ENCODE measurements at places on chromosomes 1 and 21.
A peak's percentile ranks its signal among the peaks of the same experiment; 100 is the strongest.

- no peak for DNase-seq
Observed at GRCh38 chr1:206685334-206685768, 646 bp downstream of the MAPKAPK2 start.

DNA sequence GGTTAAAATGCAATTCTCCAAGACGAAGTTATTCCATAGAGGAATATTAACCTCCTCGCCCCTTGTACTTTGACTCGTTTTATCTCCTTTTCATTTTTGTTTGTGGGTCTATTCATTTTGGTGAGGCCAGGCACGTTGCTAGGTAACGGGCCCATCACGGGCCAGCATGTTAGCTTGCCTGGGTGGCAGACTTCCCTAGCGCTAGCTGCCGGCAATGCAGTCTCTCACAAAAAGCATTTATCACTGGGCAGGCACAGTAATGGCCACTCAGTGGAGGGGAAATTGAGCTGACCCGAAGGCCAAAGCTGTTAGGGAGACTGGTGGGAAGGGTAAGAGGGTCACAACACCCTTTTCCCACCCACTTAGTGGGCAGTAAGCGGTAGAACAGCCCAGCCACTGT, 234.4 kb upstream of the FOXD3 start:
- no peak for DNase-seq

DNA sequence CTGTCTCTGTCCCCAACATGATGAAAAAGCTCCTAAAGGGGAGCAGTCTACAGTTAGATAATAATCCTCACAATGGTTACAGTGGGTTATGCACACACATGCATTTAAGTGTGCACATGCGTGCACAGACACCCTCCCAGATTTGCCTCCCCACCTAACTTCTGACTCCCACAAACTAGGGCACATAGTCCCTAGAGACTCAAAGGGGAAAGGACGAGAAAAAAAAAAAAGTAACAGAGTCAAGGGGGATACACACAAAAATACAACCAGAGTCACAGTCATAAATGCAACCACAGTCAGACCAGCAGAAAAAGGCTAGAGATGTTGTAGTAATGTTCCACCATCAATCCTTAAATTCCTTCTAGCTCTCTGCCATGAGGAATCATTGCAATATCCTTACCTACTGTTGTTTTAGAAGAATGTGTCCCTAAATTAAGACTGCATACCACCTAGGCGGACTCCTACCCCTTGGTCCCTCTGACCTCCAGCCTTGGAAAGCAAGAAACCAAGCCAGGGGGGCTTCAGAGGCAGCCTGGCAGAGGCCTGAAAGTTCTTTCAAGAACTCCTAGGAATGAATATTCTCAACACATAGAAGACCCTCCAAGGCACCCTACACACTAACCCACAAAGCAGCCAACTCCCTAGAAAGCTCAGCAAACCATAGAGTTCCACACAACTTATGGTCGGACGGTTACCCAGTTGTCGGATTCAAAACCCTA, 1.3 kb downstream of the CRTC2 start:
- no peak for DNase-seq

- no peak for DNase-seq
Observed at GRCh38 chr1:183757061-183757460, 47.9 kb upstream of the RGL1 start.

GRCh38 chr1:74012583-74012982, 185.4 kb downstream of the LRRIQ3 start:
- DNase-seq, result no peak

DNA sequence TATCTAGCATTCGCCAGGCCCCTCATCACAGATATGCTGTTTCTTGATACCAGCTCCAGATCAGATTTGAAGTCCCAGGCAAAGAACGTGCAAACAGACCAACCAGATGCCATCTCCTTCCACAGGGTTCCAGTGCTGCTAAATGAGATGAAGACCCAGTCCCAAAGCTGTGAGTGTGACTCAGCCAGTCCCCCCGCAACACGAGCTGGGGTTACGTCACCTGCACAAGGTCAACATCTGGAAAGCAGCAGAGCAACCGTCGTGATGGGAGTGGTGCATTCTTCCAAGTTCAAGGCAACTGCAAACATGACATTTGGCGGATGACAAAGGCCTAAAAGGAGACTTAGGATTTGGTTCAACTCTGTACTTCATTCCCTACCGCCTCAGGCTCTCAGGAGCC, 69.6 kb upstream of the TIAM1 start:
- DNase-seq, result no peak

DNA sequence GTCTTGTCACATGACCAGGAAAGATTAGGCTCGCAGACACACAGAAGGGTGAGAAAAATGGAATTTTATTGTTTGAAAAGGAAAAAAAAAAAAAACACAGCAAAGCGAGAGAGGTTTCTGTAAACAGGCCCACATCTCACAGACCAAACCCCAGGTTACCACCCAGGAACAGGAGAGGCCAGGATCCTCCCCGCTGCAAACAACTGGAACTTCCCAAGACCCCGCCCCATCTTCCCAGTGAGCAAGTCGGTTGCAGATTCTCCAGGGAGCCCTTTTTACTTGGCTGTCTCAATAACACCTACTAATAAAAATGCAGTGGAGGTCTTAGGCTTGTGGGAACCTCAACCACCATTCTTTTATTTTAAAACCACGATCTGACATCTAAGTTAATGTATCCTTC, 84.7 kb upstream of the ETS2 start:
- no peak for DNase-seq

DNA sequence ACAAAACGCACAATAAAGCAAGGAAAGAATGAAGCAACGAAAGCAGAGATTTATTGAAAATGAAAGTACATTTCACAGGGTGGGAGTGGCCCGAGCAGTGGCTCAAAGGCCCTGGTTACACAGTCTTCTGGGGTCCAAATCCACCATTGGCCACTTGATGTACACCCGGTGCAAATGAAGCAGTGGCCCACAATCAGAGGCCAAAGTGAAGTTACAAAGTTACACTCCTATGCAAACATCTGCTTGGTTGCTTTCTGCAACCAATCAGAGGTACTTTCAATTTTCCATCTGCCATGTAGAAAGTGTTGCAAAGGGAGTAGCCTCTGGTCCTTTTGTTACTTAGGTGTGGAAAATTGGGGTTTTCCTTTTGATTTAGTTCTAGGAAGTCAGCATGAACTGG, 10.0 kb upstream of the DNAH14 start:
- no peak for DNase-seq

GRCh38 chr1:34988581-34988980, 3.4 kb upstream of the TMEM35B start:
- no peak for DNase-seq

- DNase-seq, result no peak
Observed at GRCh38 chr1:98981917-98982513, 22.6 kb downstream of the PLPPR5 start.

GRCh38 chr1:35406103-35406502, 137.6 kb downstream of the ZMYM4 start:
- DNase-seq, result no peak

DNA sequence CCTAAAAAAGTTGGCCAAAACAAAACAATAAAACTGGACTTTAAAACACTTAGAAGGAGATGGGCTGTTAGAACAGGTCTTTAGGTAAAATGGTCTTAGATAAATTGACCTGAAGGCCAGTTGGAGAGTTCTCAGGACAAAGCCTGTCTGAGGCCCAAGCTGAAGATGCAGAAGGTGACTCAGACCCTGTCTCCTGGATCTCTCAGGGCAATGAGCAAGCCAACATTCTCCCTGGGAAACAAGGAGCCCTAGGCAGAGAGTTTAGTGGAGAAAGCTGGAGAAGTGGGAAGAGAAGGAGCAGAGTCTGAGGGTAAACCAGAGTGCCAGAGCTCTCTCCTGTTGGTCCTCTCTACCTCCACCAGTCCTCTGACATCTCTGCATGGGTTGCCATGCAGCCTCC, 70.1 kb downstream of the FCRL5 start:
- no peak for DNase-seq

DNA sequence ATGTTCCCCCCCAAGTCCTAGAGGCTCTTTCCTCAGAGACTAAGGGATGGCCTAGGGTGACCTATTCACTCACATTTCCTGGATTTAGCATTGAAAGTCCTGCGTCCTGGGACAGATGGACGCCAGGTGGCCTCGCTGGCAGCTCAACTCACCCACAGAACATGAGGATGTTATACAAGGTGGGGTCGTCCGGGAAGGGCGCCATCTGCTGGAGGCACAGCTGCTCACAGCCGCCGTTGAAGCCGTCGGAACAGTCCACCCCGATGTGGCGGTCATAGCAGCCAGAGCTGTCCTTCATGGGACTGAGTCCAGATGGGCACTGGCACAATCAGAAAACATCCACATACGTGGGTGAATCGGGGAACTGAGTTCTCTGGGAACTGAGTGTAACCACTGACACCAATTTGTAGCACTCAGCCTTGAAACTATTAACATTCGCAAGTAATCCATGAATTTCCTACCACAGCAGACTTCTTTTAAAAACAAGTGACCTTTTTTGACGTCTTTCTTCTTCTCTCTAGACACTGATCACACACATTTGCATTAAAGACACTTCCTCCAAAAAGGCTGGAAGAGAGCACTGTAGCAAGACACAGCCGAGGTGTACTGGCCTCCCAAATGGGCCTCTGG, 215.4 kb downstream of the ASTN1 start:
- DNase-seq, result no peak

GRCh38 chr21:15212206-15212605, 147.4 kb upstream of the NRIP1 start:
- DNase-seq, result no peak

DNA sequence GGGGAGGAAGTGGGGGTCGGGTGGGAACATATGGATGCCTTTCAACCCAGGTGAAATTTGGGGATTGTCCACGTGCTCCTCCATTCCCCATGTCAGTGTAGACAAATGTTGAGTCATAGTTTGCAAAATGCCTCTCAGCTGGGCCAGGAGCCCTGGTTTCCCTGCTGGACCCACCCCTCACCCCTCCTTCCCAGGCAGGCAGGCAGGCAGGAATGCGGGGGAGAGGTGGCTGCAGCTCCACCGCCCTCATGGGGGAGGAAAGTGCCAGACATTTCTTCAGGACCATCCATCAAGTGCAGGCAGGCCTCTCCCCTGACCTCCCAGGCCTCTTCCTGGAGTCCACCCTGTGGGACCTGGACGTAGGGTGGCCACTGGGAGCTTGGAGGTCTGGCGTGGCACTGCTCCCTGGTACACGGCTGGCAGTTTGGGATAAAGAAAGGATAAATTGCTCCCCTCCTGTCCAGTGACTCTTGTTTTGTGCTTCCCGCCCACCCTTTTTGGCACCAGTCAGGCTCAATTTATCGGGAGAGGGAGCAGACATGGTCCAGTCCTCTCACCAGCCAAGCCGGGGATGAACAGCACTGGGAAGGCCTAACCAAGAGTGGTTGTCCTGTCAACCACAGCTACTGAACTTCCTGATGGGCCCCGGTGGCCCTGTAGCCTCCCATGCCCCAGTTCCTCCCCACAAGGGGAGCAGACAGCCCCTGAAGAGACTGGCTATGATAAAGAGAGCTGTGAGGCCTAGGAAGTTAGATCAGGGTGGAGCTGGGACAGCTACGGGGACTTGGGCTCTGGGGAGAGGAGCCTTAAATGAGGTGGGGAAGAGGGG, 18.9 kb downstream of the NPR1 start:
- no peak for DNase-seq

GRCh38 chr1:75310067-75310466, 175.9 kb downstream of the LHX8 start:
- no peak for DNase-seq

DNA sequence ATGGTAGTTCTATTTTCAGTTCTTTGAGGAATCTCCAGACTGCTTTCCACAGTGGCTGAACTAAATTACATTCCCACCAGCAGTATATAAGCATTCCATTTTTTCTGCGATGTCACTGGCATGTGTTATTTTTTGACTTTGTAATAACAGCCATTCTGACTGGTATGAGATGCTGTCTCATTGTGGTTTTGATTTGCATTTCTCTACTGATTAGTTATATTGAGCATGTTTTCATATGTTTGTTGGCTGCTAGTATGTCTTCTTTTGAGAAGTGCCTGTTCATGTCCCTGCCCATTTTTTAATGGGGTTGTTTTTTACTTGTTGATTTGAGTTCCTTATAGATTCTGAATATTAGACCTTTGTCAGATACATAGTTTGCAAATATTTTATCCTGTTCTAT, 87.9 kb downstream of the RPS6KC1 start:
- no peak for DNase-seq

- DNase-seq, result peak; percentile 49
Observed at GRCh38 chr1:7885513-7886404, 32.9 kb upstream of the UTS2 start.

DNA sequence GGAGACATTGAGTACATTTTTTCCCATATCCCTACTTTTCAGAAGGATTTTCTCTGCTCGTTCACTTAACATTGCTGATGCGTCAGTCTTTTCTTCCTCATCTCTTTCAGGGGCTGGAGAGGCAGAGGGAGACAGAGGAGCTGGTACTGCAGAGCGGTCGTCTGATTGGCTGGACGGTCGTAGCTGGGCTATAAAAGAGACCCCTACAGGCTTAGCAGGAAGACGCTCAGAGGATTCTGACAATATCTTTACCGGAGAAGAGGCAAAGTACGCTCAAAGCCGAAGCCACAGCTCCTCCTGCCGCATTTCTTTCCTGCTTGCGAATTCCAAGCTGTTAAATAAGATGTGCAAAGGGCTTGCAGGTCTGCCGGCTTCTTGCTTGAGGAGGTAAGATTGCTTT, at the start of gene RGS4:
RGS4 (plus strand) TSS at position 220 of the 400 bp plus-strand sequence; CDS start at position 344, 124 bp downstream.
- no peak for DNase-seq

DNA sequence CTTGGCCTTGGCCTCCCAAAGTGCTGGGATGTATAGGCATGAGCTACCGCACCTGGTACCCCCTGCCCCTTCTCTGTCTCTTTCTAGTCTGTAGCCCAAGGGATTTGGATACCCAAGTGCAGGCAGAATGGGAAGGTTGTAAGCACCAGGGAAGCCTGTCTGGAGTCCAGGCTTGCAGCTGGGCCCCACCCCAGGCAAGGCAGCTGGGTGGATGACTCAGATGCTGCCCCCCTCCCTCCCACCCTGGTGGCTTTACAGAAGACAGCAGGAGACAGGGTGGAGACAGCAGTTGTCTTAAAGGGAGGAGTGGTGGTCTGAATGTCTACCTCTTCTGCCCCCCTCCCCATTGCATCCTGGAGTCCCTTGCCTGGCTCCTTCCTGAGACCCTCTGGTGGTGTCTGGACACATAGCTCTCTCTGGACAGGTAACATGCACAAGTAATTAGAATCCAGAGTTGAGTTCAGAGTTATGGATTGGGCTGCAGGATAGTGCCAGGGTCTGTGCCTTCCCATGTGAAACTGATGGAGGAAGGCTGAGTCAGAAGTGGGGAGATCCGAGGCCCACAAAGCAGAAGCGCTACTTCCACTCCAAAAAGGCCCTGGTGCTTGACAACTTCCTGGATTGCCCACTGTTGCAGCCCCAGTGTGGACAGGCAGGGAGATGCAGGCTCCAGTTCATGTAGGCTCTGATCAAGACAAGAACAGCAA, 5.1 kb downstream of the LMNA start:
- no peak for DNase-seq

All from CD4-positive, alpha-beta T cell (primary cell).